ENCODE measurements at places on chromosomes 12 and 14. TPM values are rescaled to one million over a fixed set of nuclear protein-coding genes. Genes with fewer than 3 reads are reported as not detected.

DNA sequence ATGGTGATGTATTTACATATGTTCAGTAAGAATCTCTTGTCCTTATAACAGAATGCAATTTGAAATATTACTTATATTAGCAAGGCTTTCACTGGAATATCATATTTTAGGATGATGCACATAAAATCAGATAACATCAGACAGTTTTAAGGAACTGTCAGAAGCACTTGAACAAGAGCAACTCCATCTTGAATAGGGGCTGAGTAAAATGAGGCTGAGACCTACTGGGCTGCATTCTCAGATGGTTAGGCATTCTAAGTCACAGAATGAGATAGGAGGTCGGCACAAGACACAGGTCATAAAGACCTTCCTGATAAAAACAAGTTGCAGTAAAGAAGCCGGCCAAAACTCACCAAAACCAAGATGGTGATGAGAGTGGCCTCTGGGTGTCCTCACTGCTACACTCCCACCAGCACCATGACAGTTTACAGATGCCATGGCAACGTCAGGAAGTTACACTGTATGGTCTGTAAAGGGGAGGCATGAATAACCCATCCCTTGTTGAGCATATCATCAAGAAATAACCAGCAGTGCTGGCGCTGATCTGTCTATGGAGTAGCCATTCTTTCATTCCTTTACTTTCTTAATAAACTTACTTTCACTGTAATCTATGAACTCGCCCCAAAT, 27.6 kb upstream of the ETV6 start:
- DNase-seq: no peak

GRCh38 chr14:68616221-68616902, 176.5 kb downstream of the ZFP36L1 start:
- DNase-seq: no peak

DNA sequence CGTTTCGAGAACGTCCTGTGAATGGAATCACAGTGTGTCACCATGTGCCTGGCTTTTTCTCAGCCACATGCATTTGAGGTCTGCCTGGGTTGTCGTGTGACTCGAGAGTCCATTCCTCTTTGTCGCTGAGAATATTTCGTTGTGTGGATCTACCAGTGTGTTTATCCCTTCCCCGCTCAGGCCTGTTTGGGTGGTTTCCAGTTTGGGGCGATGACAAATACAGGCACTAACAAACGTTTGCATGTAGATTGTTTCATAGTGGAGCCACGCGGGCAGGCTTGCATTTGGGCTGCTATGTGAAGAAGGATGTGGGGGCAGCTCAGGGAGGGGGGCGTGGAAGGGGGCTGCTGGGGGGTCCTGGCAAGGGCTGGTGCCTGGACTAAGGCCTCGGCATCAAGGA, 14.1 kb downstream of the RIN3 start:
- no peak for DNase-seq

DNA sequence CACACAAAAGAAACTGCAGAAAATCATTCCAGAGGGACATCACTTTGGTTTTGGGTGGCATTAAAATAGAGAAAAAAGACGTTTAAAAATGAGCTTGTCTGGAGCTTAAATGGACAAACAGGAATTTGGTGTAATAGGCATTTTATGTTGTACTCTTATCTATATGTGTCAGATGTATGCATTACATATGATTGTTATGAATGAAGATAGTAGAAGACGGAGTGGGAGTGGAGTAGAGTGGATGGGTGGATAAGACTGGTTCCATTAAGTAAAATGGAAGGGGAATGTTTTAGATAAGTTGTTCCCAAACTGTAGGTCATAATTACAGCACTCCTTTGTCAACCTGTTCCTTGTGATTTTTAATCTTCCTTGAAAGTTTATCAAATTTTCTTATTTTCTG, 1.9 kb downstream of the CCDC91 start:
- no peak for DNase-seq

DNA sequence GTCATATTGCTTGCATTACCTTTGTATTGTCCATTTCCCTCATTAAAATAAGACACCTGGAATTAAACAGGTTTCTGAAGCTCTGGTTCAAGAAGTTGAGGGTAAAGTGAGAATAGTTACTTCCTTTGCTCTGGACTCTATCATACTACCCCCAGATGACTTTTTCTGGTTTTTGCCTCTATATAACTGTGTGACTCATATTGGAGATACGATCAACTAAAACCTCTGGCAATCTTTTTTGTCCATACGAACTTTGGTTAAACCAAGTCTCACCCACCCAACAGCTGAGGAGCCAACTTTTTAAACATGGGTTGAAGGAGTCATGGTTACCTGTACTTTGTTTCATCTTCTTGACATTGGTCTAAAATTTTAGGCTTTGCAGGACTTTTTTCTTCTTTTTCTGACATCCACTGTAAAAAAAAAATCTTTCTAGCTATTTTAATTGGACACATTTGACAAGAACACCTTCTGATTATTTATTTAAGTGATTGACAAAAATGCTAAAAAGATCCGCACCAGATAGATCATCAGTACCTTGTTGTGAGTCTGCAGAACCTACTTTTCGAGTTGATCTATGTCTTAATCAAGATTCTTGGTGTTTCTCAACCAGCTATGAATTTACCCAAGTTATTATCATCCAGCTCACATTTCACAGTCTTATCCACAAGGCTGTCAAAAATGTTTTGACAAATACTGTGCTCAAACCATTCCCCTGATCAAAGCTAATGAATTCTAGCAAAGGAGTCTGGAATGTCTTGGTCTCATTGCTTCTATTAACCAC, 166.0 kb downstream of the IPO8 start:
- DNase-seq: no peak

DNA sequence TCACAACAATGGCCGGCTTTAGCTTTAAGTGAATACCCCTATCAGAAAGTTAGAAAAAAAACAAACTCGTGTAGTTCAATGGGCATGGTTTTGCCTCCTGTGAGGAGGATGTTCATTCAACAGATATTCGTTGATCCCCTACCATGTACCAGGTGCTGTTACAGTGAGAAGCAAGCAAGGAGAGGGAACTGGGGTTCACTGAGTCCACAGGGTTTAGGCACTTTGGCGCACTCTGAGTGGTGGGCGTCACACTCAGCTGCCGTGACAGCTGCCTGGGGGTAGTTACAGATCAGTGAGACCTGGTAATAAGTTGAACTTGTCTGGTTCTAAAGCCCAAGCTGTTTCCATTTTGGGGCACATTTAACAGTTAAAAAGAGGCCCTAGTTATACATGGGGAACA, 74.2 kb downstream of the PAPOLA start:
- no peak for DNase-seq

PPP1R13B gene
- 101 TPM for total RNA-seq

CD9 gene
- total RNA-seq: 46.9 TPM

TNFRSF1A gene
- 59.8 TPM for total RNA-seq

Measured in Right ventricle myocardium inferior (tissue), 1 donor.